ENCODE measurements at places on chromosomes 2 and 18.

DNA sequence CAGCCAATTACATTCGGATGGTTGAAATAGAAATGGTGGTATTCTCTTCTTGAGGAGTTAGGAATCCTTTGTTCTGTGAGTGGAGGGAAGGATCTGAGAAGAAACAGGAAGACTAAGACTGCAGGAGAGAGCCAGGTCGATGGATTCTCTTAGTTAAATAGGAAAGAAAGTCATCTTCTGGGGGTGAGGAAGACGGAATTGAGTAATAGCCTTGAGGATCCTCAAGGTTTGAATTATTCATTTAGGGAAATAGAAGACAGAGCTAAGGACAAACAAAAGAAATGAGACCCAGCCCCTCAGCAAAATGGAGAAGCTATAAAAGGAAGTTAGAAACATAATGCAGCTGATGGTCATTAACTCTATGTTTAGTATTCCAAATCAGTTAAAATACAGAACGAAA is 1.8 kb downstream of the LAPTM4A start:
- no peak for DNase-seq

- DNase-seq: no peak
These were observed 742.3 kb upstream of the SLC8A1 start for GRCh38 chr2:41194230-41194629.

DNA sequence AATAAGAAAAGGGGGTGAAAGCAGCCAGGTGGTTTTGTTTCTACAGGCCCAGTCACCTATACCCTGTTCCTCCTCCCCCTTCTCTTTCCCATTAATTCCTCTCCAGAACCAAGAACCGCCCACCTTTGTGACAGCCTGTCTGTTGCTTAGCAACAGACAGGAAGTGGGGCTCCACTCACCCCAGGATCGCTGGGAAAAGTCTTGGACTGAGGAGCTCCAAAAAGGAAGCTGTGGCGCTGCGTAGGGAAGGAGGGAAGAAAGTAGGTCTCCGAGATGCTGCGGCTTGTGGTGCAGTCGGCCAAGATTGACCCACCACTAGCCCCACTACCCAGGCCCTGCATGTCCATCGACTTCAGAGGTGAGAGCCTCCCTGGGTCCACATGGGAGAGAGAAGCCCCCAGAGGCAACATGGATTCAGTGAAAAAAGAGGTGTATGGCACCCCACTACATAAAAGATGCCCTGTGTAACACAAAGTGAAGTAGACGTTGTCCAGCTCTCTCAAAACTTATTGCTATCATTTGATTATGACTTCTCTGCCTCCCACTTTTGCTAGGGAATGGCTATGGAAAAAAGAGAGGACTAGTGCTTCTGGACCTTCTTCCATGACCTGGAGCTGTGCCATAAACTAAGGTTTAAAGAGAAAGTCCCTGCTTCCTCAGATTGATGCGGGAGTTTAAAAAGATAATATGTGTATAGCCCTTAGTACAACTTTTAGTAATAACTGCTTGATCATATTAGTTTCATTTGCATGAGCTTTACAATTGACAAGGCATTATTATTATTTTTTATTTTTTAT is at the start of gene FER1L5:
Gene FER1L5, plus strand, starts transcription at position 201 of the 797 bp plus-strand sequence. Its CDS starts 73 bp downstream, at position 274.
- DNase-seq: no peak

DNA sequence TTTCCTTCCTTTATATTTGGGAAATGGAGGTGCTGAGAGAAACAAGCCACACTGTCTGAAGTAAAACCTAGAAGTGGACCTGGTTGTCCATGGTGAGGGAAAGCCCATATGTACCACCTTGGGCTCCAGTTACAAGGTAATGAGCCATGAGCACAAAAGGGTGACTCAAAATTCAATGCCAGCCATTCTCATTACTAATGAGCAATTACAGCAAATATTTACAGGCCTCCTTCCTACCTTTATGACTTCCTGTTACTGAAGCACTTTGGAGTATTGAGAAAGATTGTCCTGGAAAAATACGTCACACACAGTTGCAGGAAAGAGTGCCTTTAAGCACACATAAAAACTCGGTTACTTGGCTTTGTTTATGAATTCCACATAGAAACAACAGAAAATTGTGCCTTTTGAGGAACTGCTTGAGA is 9.1 kb downstream of the EPAS1 start:
- no peak for DNase-seq
